ENCODE measurements at places on chromosomes 4 and X.

GRCh38 chr4:159545556-159545955 lies 442.7 kb downstream of the RAPGEF2 start:
- DNase-seq: no peak

GRCh38 chr4:80370635-80371034 lies 35.1 kb downstream of the CFAP299 start:
- no peak for DNase-seq

DNA sequence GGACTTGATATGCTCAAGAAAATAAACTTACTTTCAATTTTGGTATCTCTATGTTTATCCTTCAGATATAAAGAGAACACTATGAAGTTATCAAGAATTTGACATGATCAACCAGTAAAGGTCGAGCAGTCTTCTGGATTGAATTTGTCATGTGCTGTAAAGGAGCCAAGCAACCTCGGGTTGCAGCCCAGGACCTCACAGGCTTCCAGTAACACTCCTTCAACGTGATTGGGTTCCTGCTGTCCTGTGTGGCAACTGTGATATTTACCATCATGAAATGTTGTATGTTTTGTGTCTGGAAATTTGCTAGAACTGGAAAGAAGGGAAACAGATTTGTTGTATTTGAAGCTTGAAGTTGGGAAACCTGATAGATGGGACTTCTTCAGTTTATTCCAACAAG lies 52.0 kb upstream of the UGT2B7 start:
- DNase-seq: no peak

DNA sequence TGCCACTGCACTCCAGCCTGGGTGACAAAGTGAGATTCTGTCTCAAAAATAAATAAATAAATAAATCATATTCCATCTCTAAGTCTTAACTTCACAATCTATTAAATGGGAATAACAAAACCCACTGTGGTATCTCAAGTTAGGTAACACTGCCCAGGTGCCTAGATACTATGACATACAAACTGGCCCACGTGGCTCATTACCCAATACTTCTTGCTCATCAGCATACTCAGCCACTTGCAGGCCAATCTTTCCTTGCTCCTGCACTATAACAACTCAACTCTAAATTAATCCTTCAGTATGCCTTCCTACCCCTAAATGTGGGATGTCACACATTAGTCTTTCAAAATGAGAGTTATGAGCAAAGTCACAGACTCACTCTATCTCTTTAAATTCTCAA lies 230.1 kb downstream of the OPHN1 start:
- no peak for DNase-seq

DNA sequence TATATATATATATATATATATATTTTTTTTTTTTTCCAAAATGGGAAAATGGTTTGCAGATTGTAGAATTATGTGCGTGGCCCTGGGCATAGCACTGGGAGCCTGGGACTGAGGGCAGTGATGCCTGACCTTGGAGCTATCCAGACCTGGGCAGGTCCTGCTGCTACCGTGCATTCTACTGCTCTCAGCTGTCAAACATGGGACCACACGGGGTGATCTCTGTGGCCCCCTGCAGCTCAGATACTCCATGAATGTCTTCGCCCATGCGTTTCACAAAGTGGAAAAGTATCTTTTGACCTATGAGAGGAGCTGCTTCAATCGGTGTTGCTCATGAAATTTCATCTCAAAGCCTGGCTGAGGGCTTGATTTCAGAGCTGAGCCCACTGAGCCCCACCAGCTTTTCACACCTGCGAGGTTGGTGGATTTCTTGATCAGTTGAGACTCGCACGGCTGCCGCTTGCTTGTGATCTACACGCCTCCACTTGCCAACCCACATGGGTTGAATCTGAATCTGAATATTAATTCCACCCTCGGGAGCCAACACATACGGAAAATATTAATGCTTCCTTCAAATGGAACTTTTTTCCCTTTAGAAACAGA lies 35.7 kb downstream of the ING2 start:
- DNase-seq: no peak

- no peak for DNase-seq
Observed at GRCh38 chrX:42140320-42140719, 217.0 kb upstream of the CASK start.

DNA sequence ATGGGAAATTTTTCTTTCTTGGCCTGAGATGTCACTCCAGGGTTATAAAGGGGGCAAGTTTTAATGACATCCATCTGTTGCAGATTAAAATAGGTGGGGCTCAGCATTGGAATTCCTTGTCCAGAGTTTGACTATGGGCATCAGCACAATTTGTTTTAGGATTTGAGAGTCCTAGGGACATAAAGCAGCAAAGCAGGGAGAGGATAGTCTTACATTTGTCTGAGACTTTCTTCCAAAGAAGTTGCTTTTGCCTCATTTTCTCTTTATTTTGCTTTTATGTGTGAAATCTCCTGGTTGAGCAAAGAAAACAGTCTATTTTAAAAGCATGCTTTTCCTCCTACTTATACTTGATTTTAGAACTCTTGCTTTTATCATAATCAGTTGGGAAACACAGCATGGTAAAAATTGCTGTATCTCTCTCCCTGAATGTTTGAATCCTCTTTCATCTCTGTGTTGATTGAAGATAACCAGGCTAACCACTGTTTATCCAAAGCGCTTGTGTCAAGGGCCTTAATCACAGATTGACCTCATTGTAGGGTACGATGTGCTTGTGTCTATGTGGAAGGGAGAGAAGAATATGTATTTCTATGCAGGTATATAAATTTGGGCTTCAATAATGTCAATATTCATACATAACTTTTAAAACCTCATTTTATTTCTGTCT lies 121.5 kb downstream of the ANK2 start:
- DNase-seq: no peak

- no peak for DNase-seq
Observed at GRCh38 chrX:10618961-10619360, 1.4 kb downstream of the MID1 start.

DNA sequence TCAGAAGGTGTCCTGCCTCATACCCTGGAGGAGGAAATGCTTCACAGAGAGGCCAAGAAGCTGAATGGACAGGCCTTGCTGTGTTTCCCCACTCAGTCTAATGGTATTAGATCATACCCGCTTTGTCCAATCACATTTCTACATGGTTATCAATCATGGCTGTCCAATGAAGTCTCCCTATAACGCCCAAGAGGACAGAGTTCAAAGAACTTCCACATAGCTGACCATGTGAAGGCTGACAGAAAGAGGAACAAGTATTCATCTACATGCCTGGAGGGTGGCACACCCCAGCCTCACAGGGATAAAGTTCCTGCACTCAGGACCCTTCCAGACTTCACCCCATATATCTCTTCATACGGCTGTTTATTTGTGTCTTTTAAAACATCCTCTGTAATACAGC lies 123.4 kb downstream of the MANBA start:
- no peak for DNase-seq

Data from central memory CD4-positive, alpha-beta T cell (primary cell).